ENCODE measurements at places on chromosomes 3 and 15.

GRCh38 chr15:88878720-88879184 is 16.6 kb downstream of the HAPLN3 start:
- peak; percentile 19 for DNase-seq

GRCh38 chr15:63953524-63953923 is 92.8 kb downstream of the DAPK2 start:
- no peak for DNase-seq

DNA sequence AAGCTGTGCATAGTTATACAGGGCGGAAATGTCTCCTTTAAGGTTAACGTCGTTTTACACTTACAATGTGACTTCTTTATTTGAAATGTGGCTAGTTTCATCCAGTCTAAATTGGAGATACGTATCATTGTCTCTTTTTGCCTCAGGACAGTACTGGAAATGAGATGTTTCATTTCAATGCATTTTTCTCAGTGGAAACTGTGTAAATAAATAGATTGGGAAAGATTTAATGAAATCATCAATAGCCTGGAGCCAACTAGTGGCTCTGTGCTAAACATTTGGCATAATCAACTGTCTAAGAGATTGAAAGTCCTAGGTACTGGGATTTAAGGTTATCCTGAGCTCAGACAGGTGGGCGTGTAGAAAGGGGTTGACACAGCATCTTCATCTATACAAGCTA is 691.5 kb upstream of the CCDC54 start:
- DNase-seq: no peak

GRCh38 chr3:168065569-168065968 is 30.2 kb downstream of the GOLIM4 start:
- no peak for DNase-seq

DNA sequence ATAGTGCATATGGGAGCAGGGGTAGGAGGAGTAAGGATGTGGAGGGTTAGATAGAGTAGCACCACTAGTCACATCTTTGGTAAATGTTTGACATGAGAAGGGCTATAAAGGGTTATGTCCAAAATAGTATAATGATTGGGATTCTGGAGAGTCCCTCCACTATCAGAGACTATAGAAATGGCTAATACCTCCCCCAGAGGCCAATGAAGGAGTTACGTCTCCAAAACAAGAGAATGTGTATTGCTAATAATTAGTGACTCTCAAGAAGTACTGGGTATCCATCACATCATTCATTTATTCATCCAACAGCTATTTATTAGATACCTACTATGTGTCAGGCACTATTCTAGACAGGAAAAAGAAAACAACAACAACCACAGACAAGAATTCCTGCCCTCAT is 203.7 kb upstream of the UMPS start:
- no peak for DNase-seq

- DNase-seq: no peak
Measured at GRCh38 chr3:154886437-154886836, 193.7 kb upstream of the MME start.

DNA sequence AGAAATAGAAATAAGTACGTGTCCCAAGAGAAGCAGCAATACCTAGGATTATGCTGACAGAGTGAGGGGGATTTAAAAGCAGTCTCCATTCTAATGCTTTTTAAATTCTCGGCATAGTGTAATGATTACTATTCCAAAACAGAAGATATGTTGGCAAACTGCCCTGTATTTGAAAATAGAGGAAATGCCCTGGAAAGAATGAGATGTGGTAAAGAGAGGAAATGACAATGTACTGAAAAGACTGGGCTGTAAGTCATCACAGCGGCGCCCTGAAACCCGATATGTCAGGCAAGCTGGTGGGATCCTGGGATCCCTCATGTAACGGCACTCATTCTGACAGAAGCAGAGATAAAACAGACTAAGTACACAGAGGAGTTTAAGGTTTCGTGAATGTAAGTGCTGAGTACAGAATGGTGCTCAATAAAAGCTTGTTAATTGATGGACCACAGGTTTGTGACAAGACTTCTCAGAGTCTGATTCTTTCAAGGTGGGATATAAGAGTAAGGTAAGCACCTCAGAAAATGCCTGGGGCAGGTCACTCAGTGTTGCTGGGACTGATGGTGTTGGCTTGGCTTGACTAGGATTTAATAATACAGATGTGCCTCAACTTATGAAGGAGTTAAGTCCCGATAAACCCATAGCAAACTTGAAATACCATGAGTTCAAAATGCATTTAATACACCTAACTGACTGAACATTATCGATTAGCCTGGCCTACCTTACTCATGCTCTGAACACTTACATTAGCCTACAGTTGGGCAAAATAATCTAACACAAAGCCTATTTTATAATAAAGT is 91.4 kb downstream of the NFKBIZ start:
- DNase-seq: peak; percentile 37

- no peak for DNase-seq
Measured at GRCh38 chr3:186510374-186511079, 33.7 kb downstream of the CRYGS start.

- no peak for DNase-seq
Measured at GRCh38 chr3:106167728-106168127, 298.9 kb upstream of the CBLB start.

- peak; percentile 88 for DNase-seq
Measured at GRCh38 chr15:70023064-70023768, 74.5 kb downstream of the TLE3 start.
